ENCODE measurements at places on chromosomes 1 and 21. TPM values are rescaled to one million over a fixed set of nuclear protein-coding genes. Genes with fewer than 3 reads are reported as not detected.

DNA sequence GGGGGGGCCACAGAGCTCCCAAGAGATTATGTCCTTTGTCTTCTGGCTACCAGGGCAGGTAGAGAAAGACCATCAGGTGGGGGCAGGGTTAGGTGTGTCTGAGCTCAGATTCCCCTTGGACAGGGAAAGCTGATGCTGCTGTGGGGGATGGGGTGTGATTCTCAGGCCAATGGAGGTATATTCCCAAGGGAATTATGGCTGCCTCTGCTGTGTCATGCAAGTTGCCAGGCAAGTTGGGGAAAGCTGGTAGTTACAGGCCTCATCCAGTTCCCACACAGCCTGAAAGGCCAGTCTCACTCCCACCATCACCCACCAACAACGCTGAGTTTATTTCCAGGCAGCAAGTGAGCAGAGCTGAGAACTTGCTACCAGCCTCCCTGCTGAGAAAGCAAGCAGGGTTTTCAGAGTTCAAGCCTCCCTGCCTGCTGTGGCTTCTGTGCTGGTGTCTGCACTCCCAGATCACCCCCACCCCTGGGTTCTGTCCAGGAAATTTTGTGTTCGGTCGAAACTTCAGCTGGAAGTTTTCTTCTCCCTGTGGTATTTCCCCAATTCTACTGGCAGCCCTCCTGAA is 21.3 kb downstream of the IFI16 start:
- no peaks in the 10 kb centered on the region for H3K27me3 ChIP-seq
- H3K27ac ChIP-seq: no peak overlapping the region
- H3K4me1 ChIP-seq: peaks cover 4% of the 10 kb centered on the region
- H3K4me3 ChIP-seq: no peak overlapping the region
- H3K36me3 ChIP-seq: peaks cover 42% of the 10 kb centered on the region
- DNase-seq: no peak

DNA sequence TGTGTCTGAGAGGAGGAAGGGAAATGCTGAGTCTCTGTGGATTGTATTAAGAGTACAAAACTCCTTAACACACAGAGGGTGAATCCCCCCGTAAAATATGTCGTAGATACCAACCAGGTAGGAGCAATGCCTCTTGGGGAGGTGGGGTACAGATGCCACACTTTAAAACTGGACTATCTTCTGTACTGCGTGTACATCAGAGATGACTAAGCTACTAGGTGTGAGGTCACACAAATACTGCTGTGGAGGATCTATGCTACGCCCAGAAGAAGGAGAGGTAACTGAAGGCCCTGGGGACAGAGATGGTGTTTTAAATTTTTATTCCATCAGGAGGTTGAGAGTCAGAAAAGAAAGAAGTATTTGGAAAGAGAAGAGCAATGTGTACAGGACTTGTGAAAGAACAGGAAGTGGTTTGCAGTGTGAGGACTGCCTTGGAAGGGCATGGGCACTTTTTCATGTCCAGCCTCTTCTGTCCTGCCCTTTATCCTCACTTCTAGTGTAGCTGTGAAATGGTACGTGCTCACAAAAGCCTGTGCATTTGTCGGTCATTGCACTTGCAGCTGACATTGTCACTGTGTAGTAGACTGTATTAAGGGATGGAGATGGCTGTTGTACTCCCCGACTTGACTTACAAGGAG is 287.8 kb upstream of the CHRM3 start:
- H3K4me1 ChIP-seq: no peaks in the 10 kb centered on the region
- no peaks in the 10 kb centered on the region for H3K36me3 ChIP-seq
- no peak for DNase-seq
- H3K27me3 ChIP-seq: no peaks in the 10 kb centered on the region

- H3K27me3 ChIP-seq: peaks cover 9% of the 10 kb centered on the region
- peak; percentile 54 for DNase-seq
- H3K4me1 ChIP-seq: no peaks in the 10 kb centered on the region
Measured at GRCh38 chr1:216119600-216119999, 303.6 kb downstream of the USH2A start.

DNA sequence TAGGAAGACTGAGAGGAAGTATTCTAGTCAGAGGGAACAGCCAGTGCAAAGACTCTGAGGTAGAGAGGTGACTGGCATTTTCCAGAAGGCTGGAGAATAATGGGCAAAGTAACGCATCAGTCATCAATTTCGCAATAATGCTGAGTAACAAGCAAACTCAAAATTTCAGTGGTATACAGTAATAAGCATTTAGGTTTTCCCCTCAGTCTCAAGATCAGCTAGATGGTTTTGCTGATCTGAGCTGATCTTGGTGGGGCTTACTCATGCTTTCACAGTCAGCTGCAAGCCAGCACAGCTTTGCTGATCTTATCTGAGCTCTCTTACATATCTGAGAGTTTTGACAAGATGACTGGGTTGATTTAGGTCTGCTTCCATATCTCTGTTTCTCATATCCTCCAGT is 108.7 kb downstream of the TSEN15 start:
- no peak overlapping the region for H3K27ac ChIP-seq
- no peaks in the 10 kb centered on the region for H3K36me3 ChIP-seq
- H3K4me1 ChIP-seq: peaks cover 48% of the 10 kb centered on the region
- H3K4me3 ChIP-seq: no peak overlapping the region
- DNase-seq: peak; percentile 19
- no peaks in the 10 kb centered on the region for H3K27me3 ChIP-seq

Gene ELAVL4
- total RNA-seq: not detected

DNA sequence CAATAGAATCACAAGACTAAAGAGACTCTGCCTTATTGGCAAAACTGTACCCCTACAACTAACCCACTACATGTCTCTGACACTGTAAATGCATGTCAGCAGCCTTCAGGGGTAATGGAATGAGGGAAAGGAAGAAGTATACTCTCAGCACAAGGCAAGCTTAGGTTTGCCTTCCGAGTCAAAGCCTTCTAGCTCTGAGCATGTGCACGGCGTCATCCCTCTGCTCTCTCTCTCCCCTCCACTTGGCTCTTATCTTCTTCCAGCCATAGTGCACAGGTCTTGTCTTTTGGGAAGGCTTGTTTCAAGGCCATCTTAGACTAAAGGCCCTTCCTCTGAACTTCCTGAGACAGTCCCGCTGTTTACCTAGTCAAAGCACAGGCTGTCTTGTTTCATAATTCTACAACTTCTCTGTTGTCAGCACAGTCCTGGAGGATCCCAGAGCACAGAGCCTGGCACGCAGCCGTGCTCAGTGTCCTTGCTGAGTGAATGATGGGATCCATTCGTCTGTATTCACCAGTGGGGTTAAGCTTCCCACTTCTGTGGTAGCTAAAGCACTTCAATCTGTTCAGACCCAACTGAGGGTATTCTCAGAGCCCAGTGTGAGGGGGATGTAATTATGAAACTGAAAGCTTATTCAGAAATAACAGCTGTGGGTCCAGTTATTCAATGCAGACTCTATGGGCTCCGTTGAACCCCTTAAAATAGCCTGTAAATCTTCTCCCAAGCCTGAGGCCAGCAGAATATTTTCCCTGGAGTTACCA is 166.5 kb upstream of the PLD5 start:
- no peaks in the 10 kb centered on the region for H3K4me1 ChIP-seq
- no peak for DNase-seq
- no peaks in the 10 kb centered on the region for H3K36me3 ChIP-seq
- H3K27me3 ChIP-seq: no peaks in the 10 kb centered on the region
- H3K27ac ChIP-seq: no peak overlapping the region
- H3K4me3 ChIP-seq: no peak overlapping the region

DNA sequence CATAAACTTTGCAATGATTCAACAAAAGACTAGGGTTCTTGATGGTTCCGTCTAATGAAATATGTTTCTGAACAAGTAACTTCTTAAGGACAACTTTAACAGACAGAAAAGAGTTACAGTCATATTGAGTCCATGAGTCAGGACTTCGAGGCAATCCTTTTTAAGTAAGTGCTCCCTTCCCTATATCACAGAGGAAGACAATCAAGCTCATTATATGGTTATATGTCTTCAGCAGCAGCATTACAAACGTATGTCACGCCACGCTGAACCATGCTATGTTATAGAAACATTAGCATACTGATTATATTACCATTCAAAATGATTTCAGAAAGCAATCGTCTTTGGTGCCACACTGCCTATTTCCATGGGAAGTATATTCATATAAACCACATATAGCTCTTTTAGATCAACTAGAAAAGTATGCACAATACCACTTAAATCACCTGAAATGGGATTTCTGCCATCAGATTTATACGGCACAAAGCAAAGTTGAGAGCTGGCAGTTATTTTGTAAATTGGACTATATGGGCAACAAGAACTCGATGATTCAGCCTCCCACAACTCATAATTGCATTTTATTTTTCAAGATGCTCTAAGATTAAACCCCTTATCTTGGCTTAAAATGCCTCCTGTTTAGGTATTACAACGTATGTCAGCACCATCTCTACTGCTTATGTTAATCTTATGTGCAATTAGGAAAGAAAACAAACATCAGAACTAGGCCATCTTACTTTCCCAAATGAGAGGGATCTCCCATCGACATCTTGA is 111.3 kb upstream of the SAMSN1 start:
- H3K27ac ChIP-seq: no peak overlapping the region
- no peak for DNase-seq
- H3K4me3 ChIP-seq: no peak overlapping the region
- no peaks in the 10 kb centered on the region for H3K36me3 ChIP-seq
- H3K27me3 ChIP-seq: no peaks in the 10 kb centered on the region
- H3K4me1 ChIP-seq: no peaks in the 10 kb centered on the region

Gene LCE1F
- not detected for total RNA-seq

GRCh38 chr1:153386500-153386901 is 4.4 kb downstream of the S100A8 start:
- H3K36me3 ChIP-seq: no peaks in the 10 kb centered on the region
- H3K4me3 ChIP-seq: no peak overlapping the region
- no peak overlapping the region for H3K27ac ChIP-seq
- peaks cover 85% of the 10 kb centered on the region for H3K27me3 ChIP-seq
- no peak for DNase-seq

GRCh38 chr1:81375884-81376548 is 424.7 kb upstream of the ADGRL2 start:
- H3K36me3 ChIP-seq: no peaks in the 10 kb centered on the region
- H3K4me3 ChIP-seq: no peak overlapping the region
- no peak for DNase-seq
- H3K4me1 ChIP-seq: no peaks in the 10 kb centered on the region

Gene KAZN
- total RNA-seq: 8.0 TPM

GRCh38 chr1:220315070-220315839 is 43.0 kb upstream of the RAB3GAP2 start:
- no peaks in the 10 kb centered on the region for H3K36me3 ChIP-seq
- H3K4me3 ChIP-seq: no peak overlapping the region
- H3K27ac ChIP-seq: no peak overlapping the region
- no peaks in the 10 kb centered on the region for H3K4me1 ChIP-seq

All from A673 (cell line).